ENCODE measurements at places on chromosomes 16 and 17.

GRCh38 chr16:28108590-28109247 is 45.2 kb upstream of the GSG1L start:
- no peak for DNase-seq

GRCh38 chr17:82153745-82154375 is 55.8 kb upstream of the FASN start:
- peak; percentile 83 for DNase-seq

- DNase-seq: no peak
Measured at GRCh38 chr16:65294165-65294564, 172.3 kb upstream of the CDH11 start.

- DNase-seq: peak; percentile 46
Measured at GRCh38 chr17:1384905-1385435, 15.1 kb downstream of the YWHAE start.

Data from cardiac muscle cell (in vitro differentiated cells and primary cell).